ENCODE measurements at places on chromosomes 3 and 15. TPM values are rescaled to one million over a fixed set of nuclear protein-coding genes. Genes with fewer than 3 reads are reported as not detected.

- ATAC-seq: no peak
Observed at GRCh38 chr3:193719735-193720134, 126.7 kb downstream of the OPA1 start.

DNA sequence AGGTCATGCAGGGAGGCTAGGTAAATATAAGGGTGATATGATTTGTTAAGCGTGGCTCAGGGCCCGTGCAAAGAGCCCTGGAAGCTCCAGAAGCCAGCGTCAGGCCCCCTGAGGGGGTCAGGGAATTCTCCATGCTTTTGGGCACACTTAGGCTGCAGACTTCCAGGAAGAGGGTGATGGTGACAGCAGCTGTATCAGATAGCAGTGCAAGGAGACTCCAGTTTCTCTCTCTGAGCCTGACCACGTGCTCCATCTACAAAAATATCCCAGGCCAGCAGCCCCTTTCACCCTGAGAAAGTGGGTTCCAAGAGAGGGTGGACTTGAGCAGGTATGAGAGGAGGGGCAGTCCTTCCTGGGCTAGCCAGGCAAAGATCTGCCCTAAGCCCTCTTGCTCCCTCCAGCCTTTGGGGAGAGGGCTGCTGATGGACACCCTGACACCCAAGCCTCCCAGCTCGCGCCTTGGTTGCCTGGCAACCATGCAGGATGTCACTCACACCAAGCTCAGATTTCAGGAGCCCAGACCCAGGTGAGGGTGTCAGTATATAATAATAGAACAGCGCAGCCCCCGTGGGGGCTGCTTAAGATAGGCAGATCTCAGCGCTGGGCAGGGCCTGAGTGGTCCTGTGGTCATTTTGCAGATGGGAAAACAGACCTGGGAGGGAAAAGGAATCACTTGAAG is 35.8 kb downstream of the ATP2B2 start:
- ATAC-seq: no peak

DNA sequence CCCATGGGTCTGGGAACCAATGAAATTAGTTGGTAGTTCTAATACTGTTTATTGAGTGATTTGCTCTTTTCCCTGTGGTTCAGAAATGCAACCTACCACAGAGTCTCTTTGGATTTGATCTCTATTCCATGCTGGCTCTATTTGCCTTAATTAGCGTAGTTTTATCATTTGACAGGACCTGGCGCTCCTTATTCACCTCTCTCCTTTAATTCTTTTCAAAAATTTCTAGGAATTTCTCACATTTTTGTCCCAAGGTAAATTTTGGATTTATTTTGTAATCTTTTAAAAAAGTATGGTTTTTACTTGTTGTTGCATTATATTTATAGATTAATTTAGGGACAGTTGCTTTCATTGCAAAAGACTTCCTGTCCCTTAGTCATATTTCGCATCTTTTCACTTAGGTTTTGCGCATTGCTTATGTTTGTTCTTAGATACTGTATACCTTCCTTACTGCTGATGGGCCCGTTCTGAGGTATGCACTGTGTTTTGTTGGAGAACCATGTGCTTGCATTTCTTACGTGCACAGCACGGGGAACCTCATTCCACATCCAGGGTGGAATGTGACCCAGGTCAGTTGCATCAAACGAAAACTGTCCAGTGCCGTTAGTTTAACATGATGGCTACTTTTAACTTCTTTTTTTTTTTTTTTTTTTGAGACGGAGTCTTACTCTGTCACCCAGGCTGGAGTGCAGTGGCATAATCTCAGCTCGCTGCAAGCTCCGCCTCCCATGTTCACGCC is 27.0 kb downstream of the SENP5 start:
- ATAC-seq: no peak

DNA sequence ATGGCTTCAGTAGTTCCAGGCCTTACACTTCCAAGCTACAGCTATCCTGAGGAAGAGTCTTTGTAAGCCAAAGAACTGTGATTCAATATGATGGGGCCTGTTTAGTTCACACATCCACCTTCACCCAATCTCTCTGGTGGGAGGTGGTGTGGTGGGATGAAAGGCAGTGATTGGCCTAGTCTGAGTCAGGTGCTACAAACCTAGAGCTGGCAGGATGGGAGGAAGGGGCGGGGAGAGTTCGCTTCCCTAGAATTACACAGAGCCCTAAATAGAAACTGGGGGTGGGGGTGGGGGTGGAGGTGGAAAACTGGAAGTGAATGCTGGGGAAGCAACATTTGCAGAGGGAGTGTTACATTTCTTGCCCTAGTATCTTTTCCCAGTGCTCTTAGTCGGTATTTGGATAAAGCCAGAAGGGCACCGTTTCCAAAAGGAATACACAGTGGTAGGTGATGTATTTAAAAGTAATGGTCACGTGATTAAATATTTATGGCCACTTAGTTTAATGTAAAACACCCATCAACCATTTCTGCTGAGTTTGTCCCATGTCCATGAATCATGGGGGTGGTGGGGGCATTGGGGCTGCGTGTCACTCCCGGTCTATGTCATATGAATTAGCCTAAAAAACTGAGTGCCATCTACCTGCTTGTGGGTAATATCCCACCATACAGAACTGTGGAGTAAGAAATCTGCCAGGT is 247.6 kb upstream of the PROK2 start:
- ATAC-seq: peak; percentile 61

GRCh38 chr3:155316426-155316825 is 22.9 kb upstream of the STRIT1 start:
- no peak for ATAC-seq

- ATAC-seq: peak; percentile 90
Observed at GRCh38 chr15:88274553-88275460, 18.3 kb upstream of the NTRK3 start.

The TBC1D2B gene
- total RNA-seq: 7.6 TPM

Data from motor neuron (in vitro differentiated cells).